Vagina (tissue), 2 donors: ENCODE measurements at places on chromosomes 2 and 18.

GRCh38 chr2:237886685-237887481 lies 27.5 kb downstream of the RAMP1 start:
- no peaks in the 10 kb centered on the region for H3K36me3 ChIP-seq
- H3K4me3 ChIP-seq, result no peak overlapping the region
- peaks cover 52% of the 10 kb centered on the region for H3K4me1 ChIP-seq
- no peak for DNase-seq
- no peaks in the 10 kb centered on the region for H3K27me3 ChIP-seq
- H3K27ac ChIP-seq, result peak overlapping the region; percentile 89

- no peaks in the 10 kb centered on the region for H3K36me3 ChIP-seq
- H3K4me3 ChIP-seq, result no peak overlapping the region
- DNase-seq, result no peak
- no peak overlapping the region for H3K27ac ChIP-seq
- H3K4me1 ChIP-seq, result no peaks in the 10 kb centered on the region
- no peaks in the 10 kb centered on the region for H3K27me3 ChIP-seq
Observed at GRCh38 chr2:197904446-197904845, 100.1 kb downstream of the PLCL1 start.

DNA sequence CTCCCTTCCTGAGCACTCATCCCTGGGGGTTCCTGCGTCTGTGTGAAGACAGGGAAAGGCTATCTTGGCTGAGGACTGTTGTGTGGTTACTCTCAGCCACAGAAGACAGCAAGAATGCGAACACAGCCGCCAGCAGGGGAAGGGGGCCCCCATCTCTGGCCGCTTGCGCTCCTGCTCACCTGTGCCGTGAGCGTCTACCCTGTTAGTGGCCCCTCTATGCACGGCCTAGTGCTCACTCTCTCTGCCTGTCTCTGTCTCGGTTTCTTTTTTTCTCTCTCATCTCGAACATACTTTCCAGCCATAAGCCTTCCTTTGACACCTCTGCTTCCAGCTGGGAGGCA lies 206.7 kb upstream of the APCDD1 start:
- H3K4me1 ChIP-seq, result peaks cover 34% of the 10 kb centered on the region
- no peaks in the 10 kb centered on the region for H3K27me3 ChIP-seq
- no peaks in the 10 kb centered on the region for H3K36me3 ChIP-seq
- DNase-seq, result no peak
- no peak overlapping the region for H3K4me3 ChIP-seq

DNA sequence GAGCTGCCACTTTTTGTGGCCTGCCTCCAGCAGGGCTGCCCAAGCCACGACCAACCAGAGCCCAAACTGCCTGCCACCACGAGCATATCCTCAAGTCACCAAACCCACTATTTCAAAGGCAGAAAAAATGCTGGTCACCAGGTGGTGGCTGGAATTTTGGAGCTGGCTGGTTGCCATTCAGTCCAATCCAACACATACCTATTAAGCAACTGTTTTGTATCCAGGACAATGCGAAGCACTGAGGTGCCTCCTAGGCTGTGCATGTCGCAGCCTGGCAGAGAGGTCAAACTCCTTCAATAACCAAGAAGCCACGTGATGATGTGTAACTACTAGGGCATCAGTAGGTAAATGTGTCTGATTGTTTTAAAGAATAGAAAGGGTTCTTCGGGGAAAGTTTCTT lies 108.3 kb upstream of the PPP1CB start:
- H3K4me1 ChIP-seq, result peaks cover 18% of the 10 kb centered on the region
- H3K4me3 ChIP-seq, result no peak overlapping the region
- peak overlapping the region; percentile 76 for H3K27ac ChIP-seq
- DNase-seq, result peak; percentile 90

- no peaks in the 10 kb centered on the region for H3K27me3 ChIP-seq
- DNase-seq, result no peak
- no peak overlapping the region for H3K27ac ChIP-seq
- H3K4me1 ChIP-seq, result no peaks in the 10 kb centered on the region
Observed at GRCh38 chr2:74233648-74234047, 35.2 kb downstream of the MTHFD2 start.

DNA sequence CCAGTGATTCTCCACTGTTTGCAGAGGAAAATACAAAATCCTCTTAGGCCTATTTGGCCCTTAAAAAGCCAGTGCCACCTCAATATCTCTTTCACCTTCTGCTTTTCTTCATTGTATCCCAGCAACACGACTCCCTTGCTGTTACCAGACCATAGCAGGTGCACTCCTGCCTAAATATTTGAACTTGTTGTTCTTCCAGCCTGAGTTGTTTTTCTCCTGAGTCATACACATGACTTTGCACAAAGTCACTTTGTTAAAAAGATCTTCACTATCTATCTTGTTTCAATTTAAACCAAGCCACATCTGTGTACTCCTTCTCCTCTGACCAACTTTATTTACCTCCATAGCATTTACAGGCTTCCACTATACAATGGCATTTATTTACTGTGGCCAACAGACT lies 103.6 kb downstream of the LRRTM4 start:
- H3K27me3 ChIP-seq, result no peaks in the 10 kb centered on the region
- no peak overlapping the region for H3K4me3 ChIP-seq
- H3K36me3 ChIP-seq, result no peaks in the 10 kb centered on the region
- H3K4me1 ChIP-seq, result no peaks in the 10 kb centered on the region
- DNase-seq, result no peak
- no peak overlapping the region for H3K27ac ChIP-seq

- H3K27me3 ChIP-seq, result no peaks in the 10 kb centered on the region
- DNase-seq, result no peak
- H3K4me3 ChIP-seq, result no peak overlapping the region
Observed at GRCh38 chr2:8569332-8569930, 112.4 kb upstream of the ID2 start.

GRCh38 chr18:60910534-60910933 lies 422.7 kb upstream of the CDH20 start:
- no peaks in the 10 kb centered on the region for H3K4me1 ChIP-seq
- DNase-seq, result no peak
- H3K36me3 ChIP-seq, result no peaks in the 10 kb centered on the region
- no peaks in the 10 kb centered on the region for H3K27me3 ChIP-seq

DNA sequence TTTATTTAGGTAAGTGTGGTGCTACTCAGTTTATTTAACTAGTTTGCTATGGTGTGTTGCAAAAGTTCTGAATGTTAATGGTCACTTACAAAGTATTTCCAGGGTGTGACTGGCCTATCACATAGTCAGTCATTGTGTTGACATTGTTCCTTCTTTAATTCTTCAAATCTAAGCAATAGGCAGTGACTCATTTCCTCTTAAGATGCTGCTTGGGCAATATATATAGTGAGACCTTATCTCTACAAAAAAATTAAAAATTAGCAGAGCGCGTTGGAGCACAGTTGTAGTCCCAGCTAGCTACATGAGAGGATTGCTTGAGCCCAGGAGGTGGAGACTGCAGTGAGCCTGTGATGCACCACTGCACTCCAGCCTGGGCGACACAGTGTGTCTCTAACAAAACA lies 5.8 kb upstream of the CCDC88A start:
- H3K27ac ChIP-seq, result no peak overlapping the region
- no peak for DNase-seq
- no peaks in the 10 kb centered on the region for H3K27me3 ChIP-seq
- H3K4me1 ChIP-seq, result peaks cover 11% of the 10 kb centered on the region
- H3K4me3 ChIP-seq, result no peak overlapping the region
- H3K36me3 ChIP-seq, result no peaks in the 10 kb centered on the region

DNA sequence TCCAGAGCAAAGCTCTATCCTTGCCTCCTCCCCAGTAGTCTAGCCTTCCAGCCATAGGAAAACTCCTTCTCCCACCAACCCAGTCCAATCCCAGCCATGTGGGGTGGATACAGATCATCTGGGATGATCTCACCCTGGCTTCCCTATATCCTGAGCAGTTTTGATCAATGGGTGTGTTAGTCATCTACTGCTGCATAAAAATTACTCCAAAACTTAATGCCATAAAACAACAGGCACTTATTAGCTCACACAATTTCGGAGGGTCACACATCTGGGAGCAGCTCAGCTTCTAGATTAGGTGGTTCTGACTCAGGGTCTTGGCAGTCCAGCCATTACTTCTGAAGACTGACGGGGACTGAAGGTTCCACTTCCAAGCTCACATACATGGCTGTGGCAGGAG lies 190.4 kb downstream of the SPP2 start:
- no peaks in the 10 kb centered on the region for H3K27me3 ChIP-seq
- no peak for DNase-seq
- H3K36me3 ChIP-seq, result no peaks in the 10 kb centered on the region
- no peak overlapping the region for H3K4me3 ChIP-seq
- no peak overlapping the region for H3K27ac ChIP-seq

DNA sequence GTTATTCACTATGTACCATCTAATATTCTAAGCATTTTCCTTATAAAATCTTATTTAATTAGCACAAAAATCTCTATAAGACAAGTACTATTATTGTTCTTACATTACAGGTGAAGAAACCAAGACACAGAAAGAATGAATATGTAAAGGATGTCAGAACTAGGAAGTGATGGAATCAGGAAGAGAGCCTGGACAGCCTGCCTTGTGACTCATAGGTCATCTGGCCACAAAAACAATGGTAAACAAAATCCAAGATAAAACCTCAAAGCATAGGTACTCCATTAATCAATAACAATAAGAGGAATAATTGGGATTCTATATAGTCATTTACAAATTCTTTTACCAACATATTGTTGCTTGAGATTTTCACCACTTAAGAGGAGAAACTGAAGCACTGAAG lies 505.4 kb upstream of the PIK3C3 start:
- no peaks in the 10 kb centered on the region for H3K36me3 ChIP-seq
- DNase-seq, result no peak
- no peak overlapping the region for H3K4me3 ChIP-seq
- no peaks in the 10 kb centered on the region for H3K4me1 ChIP-seq
- H3K27me3 ChIP-seq, result no peaks in the 10 kb centered on the region
- H3K27ac ChIP-seq, result no peak overlapping the region

GRCh38 chr2:113080134-113080533 lies 12.4 kb downstream of the IL1F10 start:
- no peaks in the 10 kb centered on the region for H3K4me1 ChIP-seq
- no peak overlapping the region for H3K4me3 ChIP-seq
- no peaks in the 10 kb centered on the region for H3K27me3 ChIP-seq
- no peaks in the 10 kb centered on the region for H3K36me3 ChIP-seq
- DNase-seq, result no peak

DNA sequence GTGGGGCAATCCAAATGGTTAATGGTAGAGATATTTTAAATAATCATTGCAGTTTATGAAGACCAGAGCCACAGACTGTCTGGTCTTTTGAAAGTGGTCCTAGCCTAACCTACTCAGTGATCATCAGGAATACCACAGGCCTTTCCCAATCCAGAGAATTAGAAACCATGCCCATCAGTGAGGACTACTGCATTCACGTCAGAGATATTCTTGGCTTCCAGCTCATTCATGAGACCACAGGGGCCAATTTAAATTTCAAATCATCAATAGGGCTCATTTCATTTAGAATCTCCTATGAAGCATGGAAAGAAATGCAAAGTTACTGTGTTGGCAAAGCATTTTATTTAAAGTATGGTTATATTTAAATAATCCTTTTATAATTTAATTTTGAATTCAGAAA lies 362.3 kb upstream of the KCNJ3 start:
- H3K36me3 ChIP-seq, result no peaks in the 10 kb centered on the region
- no peak overlapping the region for H3K4me3 ChIP-seq
- DNase-seq, result no peak
- H3K27me3 ChIP-seq, result no peaks in the 10 kb centered on the region

DNA sequence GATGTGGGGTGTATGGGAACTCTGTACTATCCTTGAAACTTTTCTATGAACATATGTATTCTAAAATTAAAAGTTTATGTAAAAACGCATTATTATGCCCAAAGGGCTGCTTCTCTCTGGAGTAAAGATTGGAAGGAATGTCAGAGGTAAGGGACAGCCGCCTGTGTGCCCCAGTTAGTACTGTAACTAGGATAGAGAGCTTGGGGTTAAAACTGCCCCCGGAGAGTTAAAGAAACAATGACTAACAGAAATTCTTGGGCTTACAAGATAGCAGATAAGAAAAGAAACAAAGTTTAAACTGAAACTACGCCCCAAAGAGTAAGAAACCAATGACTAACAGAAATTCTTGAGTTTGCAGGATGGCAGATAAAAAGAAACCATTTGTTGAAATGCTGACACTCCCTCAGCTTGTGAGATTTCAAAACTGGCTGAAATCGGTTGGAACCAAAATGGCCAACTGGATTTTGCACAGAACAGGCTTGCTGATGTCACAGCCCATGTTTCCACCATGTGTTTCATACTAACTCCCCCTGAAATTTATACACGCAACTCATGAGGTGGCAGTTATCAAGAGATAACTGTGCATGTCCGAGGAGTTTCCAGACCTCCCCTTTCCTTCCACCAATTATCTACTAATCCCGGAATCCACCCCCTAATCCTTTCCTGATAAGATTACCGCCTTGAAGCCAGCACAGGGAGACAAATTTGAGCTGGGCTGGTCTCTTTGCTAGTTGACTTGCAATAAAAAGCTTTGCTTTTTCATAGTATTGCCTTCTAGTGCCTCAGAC lies 8.7 kb upstream of the TXNDC2 start:
- H3K36me3 ChIP-seq, result no peaks in the 10 kb centered on the region
- H3K27me3 ChIP-seq, result no peaks in the 10 kb centered on the region
- peak overlapping the region; percentile 24 for H3K4me3 ChIP-seq
- H3K4me1 ChIP-seq, result peaks cover 13% of the 10 kb centered on the region
- peak overlapping the region; percentile 68 for H3K27ac ChIP-seq

GRCh38 chr18:24662412-24662821 lies 202.0 kb downstream of the HRH4 start:
- no peak overlapping the region for H3K4me3 ChIP-seq
- H3K4me1 ChIP-seq, result peaks cover 17% of the 10 kb centered on the region
- H3K27ac ChIP-seq, result no peak overlapping the region
- no peaks in the 10 kb centered on the region for H3K36me3 ChIP-seq
- no peak for DNase-seq
- no peaks in the 10 kb centered on the region for H3K27me3 ChIP-seq

GRCh38 chr2:221969087-221969829 lies 329.5 kb downstream of the PAX3 start:
- H3K4me1 ChIP-seq, result no peaks in the 10 kb centered on the region
- no peaks in the 10 kb centered on the region for H3K36me3 ChIP-seq
- no peak for DNase-seq
- no peak overlapping the region for H3K27ac ChIP-seq
- H3K27me3 ChIP-seq, result no peaks in the 10 kb centered on the region
- no peak overlapping the region for H3K4me3 ChIP-seq
